ENCODE measurements at places on chromosomes 1 and 21.

GRCh38 chr1:103497404-103497803 lies 28.1 kb upstream of the RNPC3 start:
- H3K27me3 ChIP-seq, result peaks cover 1% of the 10 kb centered on the region
- no peaks in the 10 kb centered on the region for H3K36me3 ChIP-seq
- no peak for DNase-seq
- no peak overlapping the region for H3K4me3 ChIP-seq
- H3K27ac ChIP-seq, result no peak overlapping the region

DNA sequence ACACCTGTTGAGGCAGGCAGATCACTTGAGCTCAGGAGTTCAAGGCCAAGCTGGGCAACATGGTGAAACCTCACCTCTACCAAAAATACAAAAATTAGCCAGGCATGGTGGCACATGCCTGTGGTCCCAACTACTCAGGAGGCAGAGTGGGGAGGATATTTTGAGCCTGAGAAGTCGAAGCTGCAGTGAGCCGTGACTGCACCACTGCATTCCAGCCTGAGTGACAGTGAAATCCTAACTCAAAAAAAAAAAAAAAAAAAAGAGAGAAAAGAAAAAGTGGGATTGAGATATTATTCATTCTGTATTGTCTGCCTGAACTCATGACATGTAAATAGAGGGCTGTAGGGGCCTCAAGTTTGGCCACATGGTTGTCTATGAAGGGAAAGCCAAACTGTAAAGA lies 37.3 kb downstream of the WNT2B start:
- peaks cover 1% of the 10 kb centered on the region for H3K36me3 ChIP-seq
- no peak for DNase-seq
- H3K27ac ChIP-seq, result no peak overlapping the region
- no peak overlapping the region for H3K4me3 ChIP-seq
- H3K27me3 ChIP-seq, result no peaks in the 10 kb centered on the region
- no peaks in the 10 kb centered on the region for H3K4me1 ChIP-seq

- DNase-seq, result no peak
- H3K27me3 ChIP-seq, result no peaks in the 10 kb centered on the region
- no peaks in the 10 kb centered on the region for H3K36me3 ChIP-seq
- H3K4me3 ChIP-seq, result no peak overlapping the region
Measured at GRCh38 chr1:218481116-218481775, 136.1 kb downstream of the TGFB2 start.

DNA sequence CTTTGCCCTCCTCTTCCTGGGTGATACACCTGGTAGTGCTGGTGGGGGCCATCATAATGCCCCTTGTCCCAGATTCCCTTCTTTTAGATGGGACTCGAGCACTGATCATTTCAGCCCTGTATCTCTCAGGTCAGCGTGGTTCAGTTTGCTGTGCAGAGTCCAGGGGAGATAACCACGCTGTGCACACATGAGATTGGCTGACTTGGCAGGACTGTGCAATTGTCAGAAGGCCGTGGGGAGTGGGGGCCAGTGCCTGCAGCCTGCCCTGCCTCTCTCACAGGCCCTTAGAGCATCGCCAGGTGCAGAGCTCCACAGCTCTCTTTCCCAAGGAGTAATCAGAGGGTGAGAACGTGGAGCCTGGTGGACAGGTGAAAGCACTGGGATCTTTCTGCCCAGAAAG lies 15.2 kb downstream of the EPHX1 start:
- no peaks in the 10 kb centered on the region for H3K4me1 ChIP-seq
- DNase-seq, result no peak
- H3K36me3 ChIP-seq, result no peaks in the 10 kb centered on the region
- H3K4me3 ChIP-seq, result no peak overlapping the region

GRCh38 chr1:45787905-45788304 lies 15.5 kb upstream of the MAST2 start:
- H3K27ac ChIP-seq, result no peak overlapping the region
- peaks cover 28% of the 10 kb centered on the region for H3K27me3 ChIP-seq
- H3K36me3 ChIP-seq, result peaks cover 2% of the 10 kb centered on the region
- DNase-seq, result no peak
- no peak overlapping the region for H3K4me3 ChIP-seq
- H3K4me1 ChIP-seq, result peaks cover 21% of the 10 kb centered on the region

- H3K27me3 ChIP-seq, result no peaks in the 10 kb centered on the region
- no peak for DNase-seq
- H3K4me1 ChIP-seq, result no peaks in the 10 kb centered on the region
- H3K4me3 ChIP-seq, result no peak overlapping the region
- no peaks in the 10 kb centered on the region for H3K36me3 ChIP-seq
Measured at GRCh38 chr1:76426606-76427005, 352.1 kb downstream of the ST6GALNAC3 start.

DNA sequence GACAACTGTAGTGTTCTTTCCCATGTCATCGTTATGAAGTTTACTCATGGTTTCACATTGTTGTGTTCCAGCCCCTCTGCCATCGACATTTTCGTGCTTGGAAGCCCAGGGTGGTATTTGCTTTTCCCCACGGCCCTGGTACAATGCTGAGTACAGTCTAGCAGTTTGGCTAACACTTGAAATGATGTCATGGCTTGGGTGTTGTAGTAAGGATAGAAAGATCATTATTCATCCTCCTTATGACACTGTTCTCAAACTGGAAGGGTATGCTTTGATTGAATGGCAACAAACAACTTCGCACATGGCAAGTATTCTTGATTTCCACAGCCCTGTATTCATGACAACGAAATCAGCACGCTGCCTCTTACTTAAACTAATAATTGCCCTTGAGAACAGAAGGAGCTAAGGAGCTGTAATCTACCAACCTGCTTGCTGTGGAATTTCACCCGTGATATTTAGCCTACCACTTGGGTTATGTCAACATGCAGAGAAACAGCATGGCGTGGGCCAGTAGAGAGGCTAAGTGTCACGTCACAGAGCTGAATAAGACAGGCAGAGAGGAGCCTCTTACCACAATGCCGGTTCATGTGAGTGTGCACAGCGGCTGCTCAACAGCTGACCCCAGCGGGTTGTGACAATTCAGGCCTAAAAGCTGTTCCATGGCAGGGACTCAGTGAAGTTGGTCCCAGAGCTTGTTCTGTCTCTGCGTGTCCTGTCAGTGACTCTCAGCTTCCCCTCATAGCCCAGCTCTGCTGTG lies 73.9 kb downstream of the KCNJ6 start:
- no peaks in the 10 kb centered on the region for H3K36me3 ChIP-seq
- no peak overlapping the region for H3K4me3 ChIP-seq
- no peaks in the 10 kb centered on the region for H3K4me1 ChIP-seq
- no peak for DNase-seq
- no peak overlapping the region for H3K27ac ChIP-seq

DNA sequence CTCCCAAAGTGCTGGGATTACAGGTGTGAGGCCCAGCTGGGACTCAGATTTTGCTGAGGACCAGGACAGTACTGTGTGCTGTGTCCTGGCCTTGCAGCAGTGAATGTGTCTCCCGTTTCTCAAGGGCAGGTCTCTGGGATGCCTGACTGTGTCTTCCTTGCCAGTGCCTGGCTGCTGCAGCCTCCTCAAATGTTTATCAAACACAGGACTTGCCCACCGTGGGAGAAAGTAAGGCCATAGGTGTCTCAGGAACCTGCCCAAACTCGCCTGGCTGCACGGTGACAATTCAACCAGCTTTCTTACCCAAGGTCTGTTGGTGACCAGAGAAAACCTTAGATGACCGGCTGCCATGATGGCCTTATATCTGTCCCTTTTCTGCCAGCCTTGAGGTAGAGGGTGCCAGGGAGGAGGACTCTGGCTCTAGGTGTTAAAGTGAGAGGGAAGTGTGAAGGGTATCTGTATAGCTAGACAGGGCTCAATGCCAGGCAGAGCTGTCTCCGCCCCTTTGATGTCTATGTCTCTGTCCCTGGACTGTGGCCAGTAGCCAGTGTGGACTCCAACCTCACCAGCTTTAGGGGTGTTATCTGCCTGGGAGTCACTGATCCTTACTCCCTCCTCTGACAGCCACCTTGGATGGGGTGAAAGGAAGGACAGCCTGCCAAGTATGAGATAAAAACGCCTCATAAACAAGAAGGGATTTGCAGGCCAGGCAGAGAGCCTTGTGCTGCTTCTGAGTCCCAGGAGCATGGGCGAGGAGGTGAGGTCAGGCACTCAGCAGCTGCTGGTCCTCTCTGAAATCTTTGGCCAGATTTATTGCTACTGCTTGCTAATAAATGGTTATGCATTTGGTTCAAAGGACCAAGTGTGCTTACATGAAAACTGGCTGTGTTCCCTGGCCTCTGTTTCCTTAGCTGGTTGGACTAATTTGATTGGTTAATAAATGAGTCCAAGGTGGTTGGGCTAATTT lies 22.3 kb downstream of the IL6R start:
- H3K4me1 ChIP-seq, result peaks cover 21% of the 10 kb centered on the region
- no peaks in the 10 kb centered on the region for H3K27me3 ChIP-seq
- H3K27ac ChIP-seq, result no peak overlapping the region

DNA sequence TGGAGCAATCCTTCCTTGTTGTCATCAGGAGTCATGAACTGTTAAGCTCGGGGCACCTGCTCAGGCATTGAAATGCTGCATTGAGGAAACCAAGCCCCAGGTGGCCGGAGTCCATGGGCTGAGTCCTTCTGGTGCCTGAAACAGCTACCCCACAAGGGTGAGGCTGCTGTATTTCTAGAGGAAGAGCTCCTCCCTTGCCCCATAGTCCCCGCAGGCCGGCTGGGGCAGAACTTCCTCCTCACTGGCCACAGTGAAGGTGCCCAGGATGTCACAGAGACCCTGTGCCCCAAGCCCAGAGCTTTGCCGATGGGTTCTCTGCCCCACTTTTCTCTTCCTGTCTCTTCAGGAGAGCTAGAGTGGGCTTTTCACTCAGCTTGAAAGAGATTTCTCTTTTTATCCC lies 80.8 kb upstream of the GCLM start:
- no peak overlapping the region for H3K27ac ChIP-seq
- H3K36me3 ChIP-seq, result no peaks in the 10 kb centered on the region
- H3K4me1 ChIP-seq, result no peaks in the 10 kb centered on the region
- peaks cover 36% of the 10 kb centered on the region for H3K27me3 ChIP-seq
- DNase-seq, result no peak

- no peaks in the 10 kb centered on the region for H3K27me3 ChIP-seq
- no peak overlapping the region for H3K4me3 ChIP-seq
- H3K4me1 ChIP-seq, result no peaks in the 10 kb centered on the region
- no peak for DNase-seq
- no peaks in the 10 kb centered on the region for H3K36me3 ChIP-seq
Measured at GRCh38 chr1:216542741-216543140, 119.5 kb upstream of the USH2A start.

DNA sequence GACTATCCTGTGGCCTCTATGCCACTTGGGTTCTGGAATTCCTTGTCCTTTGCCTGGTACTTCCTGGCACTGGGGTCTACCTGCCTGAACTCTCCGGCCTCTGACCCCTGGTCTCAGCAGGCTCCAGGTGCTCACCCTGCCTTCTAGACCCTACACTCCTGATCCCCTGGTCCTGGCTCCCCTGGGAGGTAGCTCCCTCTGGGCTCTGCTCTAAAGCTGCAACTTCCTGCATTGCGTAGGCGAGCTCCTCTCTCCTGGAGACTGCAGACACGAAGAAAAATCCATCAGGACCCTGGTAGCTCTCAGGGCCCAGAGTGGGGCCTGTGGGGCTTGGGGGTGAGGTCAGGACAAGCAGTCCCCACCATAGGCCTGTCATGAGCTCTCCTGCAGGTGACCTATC lies 7.8 kb upstream of the PLEKHG5 start:
- no peak overlapping the region for H3K27ac ChIP-seq
- H3K36me3 ChIP-seq, result no peaks in the 10 kb centered on the region
- H3K4me3 ChIP-seq, result no peak overlapping the region
- H3K27me3 ChIP-seq, result peaks cover 24% of the 10 kb centered on the region

GRCh38 chr1:86504895-86505563 lies 36.3 kb downstream of the CLCA1 start:
- H3K27ac ChIP-seq, result no peak overlapping the region
- DNase-seq, result no peak
- peaks cover 12% of the 10 kb centered on the region for H3K4me1 ChIP-seq
- no peaks in the 10 kb centered on the region for H3K36me3 ChIP-seq

DNA sequence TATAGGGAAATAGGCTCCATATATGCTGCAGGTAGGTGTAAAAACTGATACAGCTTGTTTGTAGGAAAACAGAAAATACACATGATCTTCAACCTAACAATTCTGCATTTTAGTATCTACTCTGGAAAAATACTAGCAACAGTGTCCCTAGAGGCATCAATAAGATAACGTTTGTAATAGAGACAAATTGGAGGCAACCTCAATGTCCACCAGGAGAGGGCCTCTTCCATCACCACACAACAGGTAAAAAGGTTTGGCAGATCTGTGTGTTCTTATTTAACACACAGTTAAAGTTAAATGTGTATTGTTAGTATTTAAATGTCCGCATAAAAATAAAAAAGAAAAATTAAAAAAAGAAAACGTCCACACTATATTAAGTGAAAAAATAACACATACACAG lies 5.4 kb downstream of the EIF2D start:
- DNase-seq, result no peak
- H3K36me3 ChIP-seq, result peaks cover 26% of the 10 kb centered on the region
- no peak overlapping the region for H3K27ac ChIP-seq
- no peaks in the 10 kb centered on the region for H3K27me3 ChIP-seq

GRCh38 chr1:244089561-244089960 lies 38.5 kb downstream of the ZBTB18 start:
- H3K4me3 ChIP-seq, result no peak overlapping the region
- no peak overlapping the region for H3K27ac ChIP-seq
- H3K4me1 ChIP-seq, result no peaks in the 10 kb centered on the region
- no peaks in the 10 kb centered on the region for H3K36me3 ChIP-seq

GRCh38 chr21:39208624-39209333 lies 25.5 kb upstream of the PSMG1 start:
- H3K4me1 ChIP-seq, result peaks cover 8% of the 10 kb centered on the region
- H3K36me3 ChIP-seq, result peaks cover 45% of the 10 kb centered on the region
- peak overlapping the region; percentile 60 for H3K27ac ChIP-seq
- H3K27me3 ChIP-seq, result no peaks in the 10 kb centered on the region
- DNase-seq, result no peak

- H3K27me3 ChIP-seq, result peaks cover 23% of the 10 kb centered on the region
- no peak overlapping the region for H3K27ac ChIP-seq
- DNase-seq, result no peak
- H3K4me3 ChIP-seq, result no peak overlapping the region
- no peaks in the 10 kb centered on the region for H3K4me1 ChIP-seq
Measured at GRCh38 chr1:211896958-211897357, 66.4 kb upstream of the LPGAT1 start.

DNA sequence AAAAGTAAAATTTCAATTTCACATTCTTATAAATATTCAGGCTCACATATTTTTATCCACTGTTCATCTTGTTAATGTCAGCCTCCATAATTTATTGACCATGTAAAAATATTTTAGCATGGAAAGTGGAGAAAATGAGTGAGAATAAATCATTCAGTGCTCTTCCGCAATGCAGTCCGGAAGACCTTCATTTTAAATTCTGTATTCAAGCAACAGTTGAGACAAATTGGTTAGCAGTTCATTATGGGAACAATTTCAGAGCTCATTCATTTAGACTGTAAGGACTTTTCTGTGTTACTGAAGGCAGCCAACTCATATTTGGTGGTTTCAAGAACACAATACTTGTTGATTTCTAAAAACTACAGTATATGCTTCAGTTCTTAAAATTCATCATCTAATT lies 97.8 kb downstream of the TYW3 start:
- no peaks in the 10 kb centered on the region for H3K4me1 ChIP-seq
- no peak for DNase-seq
- no peak overlapping the region for H3K4me3 ChIP-seq
- H3K36me3 ChIP-seq, result no peaks in the 10 kb centered on the region
